ENCODE measurements at places on chromosomes 4 and X. TPM values are rescaled to one million over a fixed set of nuclear protein-coding genes. Genes with fewer than 3 reads are reported as not detected.

RNF150 gene
- 0.44 TPM for total RNA-seq

POLN gene
- 2.8 TPM for total RNA-seq

S100G gene
- not detected for total RNA-seq

MSANTD1 gene
- 0.37 TPM for total RNA-seq

GRCh38 chrX:14902537-14902936 is 29.3 kb downstream of the MOSPD2 start:
- no peaks in the 10 kb centered on the region for H3K27me3 ChIP-seq
- DNase-seq = no peak
- H3K4me3 ChIP-seq = no peak overlapping the region
- H3K27ac ChIP-seq = no peak overlapping the region
- peaks cover 11% of the 10 kb centered on the region for H3K36me3 ChIP-seq

GRCh38 chr4:113447061-113447460 is 314.5 kb downstream of the CAMK2D start:
- peaks cover 15% of the 10 kb centered on the region for H3K36me3 ChIP-seq
- peaks cover 39% of the 10 kb centered on the region for H3K4me1 ChIP-seq

GRCh38 chr4:121182296-121182695 is 18.2 kb upstream of the TNIP3 start:
- no peaks in the 10 kb centered on the region for H3K4me1 ChIP-seq
- DNase-seq = no peak
- no peaks in the 10 kb centered on the region for H3K27me3 ChIP-seq
- no peak overlapping the region for H3K27ac ChIP-seq
- H3K4me3 ChIP-seq = no peak overlapping the region
- no peaks in the 10 kb centered on the region for H3K36me3 ChIP-seq

GRCh38 chr4:95186666-95187065 is 362.1 kb downstream of the UNC5C start:
- DNase-seq = no peak
- no peaks in the 10 kb centered on the region for H3K4me1 ChIP-seq
- no peak overlapping the region for H3K4me3 ChIP-seq
- no peaks in the 10 kb centered on the region for H3K36me3 ChIP-seq
- H3K27ac ChIP-seq = no peak overlapping the region

- DNase-seq = peak; percentile 14
- H3K4me3 ChIP-seq = no peak overlapping the region
- no peak overlapping the region for H3K27ac ChIP-seq
- H3K27me3 ChIP-seq = no peaks in the 10 kb centered on the region
- no peaks in the 10 kb centered on the region for H3K36me3 ChIP-seq
Measured at GRCh38 chrX:137432609-137433008, 133.3 kb upstream of the ZIC3 start.

DNA sequence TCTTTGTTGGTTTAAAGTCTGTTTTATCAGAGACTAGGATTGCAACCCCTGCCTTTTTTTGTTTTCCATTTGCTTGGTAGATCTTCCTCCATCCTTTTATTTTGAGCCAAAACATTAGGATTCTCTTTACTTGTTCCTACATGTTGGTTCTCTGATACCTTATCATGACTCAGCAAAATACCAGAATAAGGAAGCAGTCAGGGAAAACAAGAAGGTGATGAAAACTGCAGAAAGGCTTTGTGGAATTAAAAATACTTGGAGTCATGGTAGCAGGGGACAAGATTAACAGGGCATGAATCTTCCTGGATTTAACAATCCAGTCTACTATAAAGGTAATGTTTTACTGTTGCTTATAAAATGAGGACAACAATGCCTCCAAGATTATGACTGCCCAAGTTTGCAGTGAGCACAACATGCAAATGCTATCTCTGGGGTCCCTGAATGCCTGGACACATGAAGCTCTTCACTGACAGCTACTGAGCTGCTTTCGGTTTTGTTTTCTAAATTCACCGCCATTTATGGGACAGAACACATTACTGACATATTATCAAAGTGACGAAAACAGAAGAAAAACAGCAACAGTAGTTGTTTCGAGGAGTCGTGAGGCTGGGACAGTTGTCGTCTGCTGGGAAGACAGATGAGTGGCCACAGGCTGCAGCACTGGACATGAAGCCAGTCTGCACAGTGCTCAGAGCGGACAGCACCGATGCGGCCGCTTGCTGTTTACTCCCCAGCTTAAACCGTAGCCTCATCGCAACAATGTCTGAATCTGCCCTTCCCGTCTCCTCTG is 174.5 kb upstream of the DKK2 start:
- H3K36me3 ChIP-seq = no peaks in the 10 kb centered on the region
- no peak overlapping the region for H3K27ac ChIP-seq
- peaks cover 12% of the 10 kb centered on the region for H3K4me1 ChIP-seq
- no peak overlapping the region for H3K4me3 ChIP-seq

DNA sequence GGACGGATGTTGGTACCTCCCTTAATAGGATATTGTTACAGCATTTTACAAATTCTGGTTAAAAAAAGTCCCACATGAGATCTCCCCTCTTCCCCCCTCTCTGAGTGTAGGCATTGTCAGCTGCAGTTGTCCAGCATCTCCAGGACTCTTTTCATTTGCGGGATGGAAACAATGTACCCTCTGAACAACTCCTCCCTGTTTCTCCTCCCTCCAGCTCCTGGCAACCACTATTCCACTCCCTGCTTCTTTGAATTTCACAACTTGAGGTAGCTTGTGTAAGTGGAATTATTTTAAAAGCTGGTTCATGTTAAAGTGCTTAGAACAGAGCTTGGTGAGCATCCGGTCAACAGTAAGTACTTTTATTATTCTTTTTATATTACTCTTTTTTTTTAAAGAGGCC is 69.8 kb downstream of the TBL1X start:
- DNase-seq = peak; percentile 63
- no peak overlapping the region for H3K27ac ChIP-seq
- H3K4me3 ChIP-seq = no peak overlapping the region

- H3K27me3 ChIP-seq = peaks cover 67% of the 10 kb centered on the region
- no peak overlapping the region for H3K27ac ChIP-seq
- H3K4me3 ChIP-seq = no peak overlapping the region
- DNase-seq = no peak
- no peaks in the 10 kb centered on the region for H3K4me1 ChIP-seq
- H3K36me3 ChIP-seq = no peaks in the 10 kb centered on the region
Measured at GRCh38 chrX:39360101-39360500, 558.8 kb downstream of the MID1IP1 start.

DNA sequence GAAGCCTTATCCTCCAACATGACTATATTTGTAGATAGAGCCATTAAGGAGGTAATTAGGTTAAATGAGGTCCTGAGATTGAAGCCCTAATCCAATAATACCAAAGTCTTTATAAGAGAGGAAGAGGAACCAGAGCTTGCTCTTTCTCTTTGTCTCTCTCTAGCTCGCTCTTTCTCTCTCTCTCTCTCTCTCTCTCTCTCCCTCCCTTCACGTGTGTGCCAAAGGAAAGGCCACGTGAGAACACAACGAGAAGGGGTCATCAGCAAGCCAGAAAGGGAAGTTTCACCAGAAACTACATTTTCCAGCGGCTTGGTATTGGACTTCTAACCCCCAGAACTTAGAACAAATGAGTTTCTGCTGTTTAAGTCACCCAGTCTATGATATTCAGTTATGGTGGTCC is 1540.5 kb downstream of the C4orf33 start:
- DNase-seq = no peak
- H3K4me3 ChIP-seq = no peak overlapping the region
- no peak overlapping the region for H3K27ac ChIP-seq
